ENCODE measurements at places on chromosomes 6 and 20.

- DNase-seq: no peak
Measured at GRCh38 chr6:14194483-14194882, 76.9 kb downstream of the CD83 start.

GRCh38 chr6:139027620-139028182 lies 844 bp upstream of the ABRACL start:
- no peak for DNase-seq

DNA sequence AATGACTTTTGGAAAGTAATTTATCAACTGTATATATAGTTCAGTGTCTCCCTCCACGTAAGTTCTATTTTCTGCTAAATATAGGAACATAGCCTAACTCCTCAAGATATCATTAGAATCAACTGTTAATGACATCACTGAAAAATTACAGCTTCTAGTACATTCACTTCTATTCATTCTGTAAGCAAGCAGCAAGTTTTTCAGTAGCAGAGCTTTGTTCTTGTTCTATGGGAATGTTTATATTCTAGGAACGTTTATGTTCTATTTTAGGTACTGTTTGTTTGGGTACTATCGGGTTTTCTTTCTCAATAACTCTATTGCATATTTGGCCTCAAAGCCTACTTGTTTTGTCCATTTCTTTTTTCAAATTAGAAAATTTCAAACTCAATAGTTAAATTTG lies 525.6 kb downstream of the EPHA7 start:
- no peak for DNase-seq

DNA sequence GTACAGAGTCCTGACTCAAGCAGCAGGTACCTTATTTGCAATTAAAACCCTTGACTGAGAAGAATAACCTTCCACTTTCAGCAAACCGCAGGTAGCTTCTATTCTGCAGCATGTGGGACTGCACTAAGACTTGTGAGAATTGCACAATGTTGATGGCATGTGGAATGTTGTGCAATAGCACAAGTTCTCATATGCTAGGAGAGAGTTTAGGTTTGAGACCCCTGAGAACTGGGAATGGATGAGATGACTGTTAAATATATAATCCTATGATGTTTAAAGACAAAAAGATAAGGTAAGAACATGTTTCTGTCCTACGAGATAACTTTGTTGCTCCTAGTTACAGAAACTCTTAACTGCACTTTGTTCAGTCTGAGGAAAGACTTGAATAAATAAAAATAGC lies 194.6 kb downstream of the OTOR start:
- no peak for DNase-seq

- DNase-seq: no peak
Measured at GRCh38 chr20:61185181-61185580, 66.9 kb upstream of the CDH4 start.

GRCh38 chr20:57902473-57902872 lies 192.7 kb upstream of the PMEPA1 start:
- DNase-seq: no peak

- no peak for DNase-seq
Measured at GRCh38 chr20:35917077-35917476, 37.2 kb downstream of the SCAND1 start.

GRCh38 chr6:52086741-52087140 lies 672 bp downstream of the PKHD1 start:
- no peak for DNase-seq

DNA sequence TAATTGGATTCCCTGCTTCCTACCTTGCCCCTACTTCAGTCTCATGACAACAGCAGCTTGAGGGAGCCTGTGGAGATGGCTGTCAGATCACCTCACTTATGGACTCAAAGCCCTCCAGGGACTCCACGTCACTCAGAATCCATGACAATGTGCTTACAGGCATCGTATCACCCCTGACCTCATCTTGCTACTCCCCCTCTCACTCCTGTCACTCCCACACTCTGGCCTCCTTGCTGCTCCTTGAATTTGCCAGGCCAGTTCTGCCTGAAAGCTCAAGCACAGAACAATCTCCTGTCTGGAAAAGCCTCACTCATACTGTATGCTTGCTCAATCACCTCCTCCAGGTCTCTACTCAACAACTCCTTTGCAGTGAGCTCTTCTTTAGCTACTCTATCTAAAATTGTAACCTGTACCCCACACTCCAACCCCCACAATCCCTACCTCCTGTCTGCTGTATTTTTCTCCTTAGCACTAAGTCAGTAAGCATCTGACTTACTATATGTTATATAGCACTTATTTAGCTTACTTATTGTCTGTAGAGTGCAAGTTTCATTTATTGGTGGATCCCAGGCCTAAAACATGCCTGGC lies 10.7 kb upstream of the GSTA4 start:
- DNase-seq: no peak

DNA sequence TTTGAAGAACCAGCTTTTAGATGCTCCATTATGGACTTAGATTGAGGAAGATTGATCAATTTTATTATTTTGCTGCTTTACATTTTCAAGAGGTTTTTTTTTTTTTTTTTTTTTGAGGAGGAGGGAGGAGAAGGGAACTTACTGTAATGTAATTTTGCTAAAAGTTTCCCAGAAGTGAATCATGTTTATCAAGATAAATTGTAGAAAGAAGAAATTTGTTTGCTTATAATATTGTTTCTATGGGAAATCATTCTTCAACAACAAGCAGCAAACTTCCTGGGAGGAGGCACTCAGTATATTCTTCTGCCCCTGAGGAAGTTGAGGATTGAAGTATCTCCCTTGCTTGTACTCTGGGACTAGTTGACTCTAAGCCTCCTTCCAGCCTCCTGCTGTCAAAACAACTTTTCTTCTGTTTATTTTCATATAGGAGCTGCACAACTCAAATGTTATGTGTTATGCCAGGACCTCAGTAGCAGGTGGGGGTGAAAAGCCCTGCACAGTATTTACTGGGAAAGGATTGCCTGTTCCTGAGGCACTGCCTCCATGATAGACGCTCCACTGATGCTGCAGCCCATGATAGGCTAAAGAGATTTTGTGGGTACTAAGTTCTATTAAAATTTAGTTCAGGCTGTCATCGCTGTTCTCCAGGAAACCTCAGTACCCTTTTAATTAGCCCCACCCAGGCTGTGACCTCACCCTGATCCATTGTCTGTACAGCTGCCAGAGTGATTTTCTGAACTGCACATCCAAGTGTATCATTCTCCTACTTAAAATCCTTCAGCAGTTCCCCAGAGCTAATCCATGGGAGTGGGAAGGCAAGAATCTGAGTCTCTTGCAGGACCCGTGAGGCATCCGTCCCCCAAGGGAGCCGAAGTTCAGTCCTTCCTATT lies 51.9 kb downstream of the CARMIL1 start:
- DNase-seq: no peak

GRCh38 chr6:18763086-18763485 lies 375.9 kb downstream of the RNF144B start:
- DNase-seq: no peak

GRCh38 chr20:57698116-57698866 lies 11.5 kb downstream of the PMEPA1 start:
- no peak for DNase-seq

DNA sequence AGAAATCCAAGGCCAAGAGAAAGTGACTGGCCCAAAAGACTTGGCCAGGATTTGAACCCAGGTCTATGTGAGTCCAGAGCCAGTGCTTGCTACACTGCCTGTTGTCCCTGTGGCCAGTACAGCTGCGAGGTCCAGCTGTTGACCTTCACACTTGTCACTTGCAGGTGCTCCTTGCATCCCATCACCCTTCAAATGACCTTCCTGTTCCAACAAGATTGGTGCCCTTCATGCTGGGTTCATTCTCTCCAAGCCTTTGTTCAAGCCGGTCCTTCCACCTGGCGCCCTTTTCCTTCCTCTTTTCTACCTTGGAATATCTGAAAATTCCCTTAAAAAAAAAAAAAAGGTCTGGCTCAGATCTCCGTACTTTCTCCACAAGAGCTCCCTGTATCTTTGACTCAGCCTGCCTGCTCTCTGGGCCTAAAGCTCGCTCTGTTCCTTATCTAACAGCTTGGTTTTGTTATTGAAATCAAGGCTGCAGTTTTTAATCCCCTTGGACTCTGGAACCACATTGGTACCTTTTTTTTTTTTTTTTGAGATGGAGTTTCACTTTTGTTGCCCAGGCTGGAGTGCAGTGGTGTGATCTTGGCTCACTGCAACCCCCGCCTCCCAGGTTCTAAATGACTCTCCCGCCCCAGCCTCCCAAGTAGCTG lies 22.2 kb upstream of the MRPS18A start:
- DNase-seq: no peak

GRCh38 chr6:16158943-16159557 lies 30.2 kb downstream of the MYLIP start:
- no peak for DNase-seq

GRCh38 chr6:126367849-126368248 lies 27.9 kb downstream of the CENPW start:
- DNase-seq: no peak

- peak; percentile 67 for DNase-seq
Measured at GRCh38 chr6:50030777-50031562, 9.2 kb upstream of the DEFB110 start.

- DNase-seq: no peak
Measured at GRCh38 chr20:4160761-4161305, 145.5 kb upstream of the RNF24 start.

DNA sequence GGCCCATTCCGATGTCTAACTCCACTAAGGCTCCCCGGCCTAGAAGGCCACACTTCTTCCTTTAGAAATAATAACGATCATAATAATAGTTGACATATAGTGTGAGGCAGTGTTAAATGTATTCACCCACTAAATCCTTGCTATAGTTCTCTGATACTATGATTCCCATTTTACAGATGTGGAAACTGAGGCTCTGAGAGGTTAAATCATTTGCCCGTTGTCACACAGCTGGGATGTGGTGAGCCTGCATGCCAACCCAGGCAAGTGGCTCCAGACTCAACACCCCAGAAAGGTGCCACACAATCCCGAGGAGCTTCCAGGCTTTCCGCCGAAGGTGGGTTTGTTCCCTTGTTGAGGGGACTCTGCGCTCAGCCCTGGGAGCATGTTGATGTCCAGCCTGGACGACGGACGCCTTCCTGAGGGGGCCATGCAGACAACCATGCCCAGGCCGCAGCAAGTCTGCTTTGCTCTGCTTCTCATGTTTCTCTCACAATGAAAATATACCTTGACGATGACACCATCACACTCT lies 104.6 kb upstream of the CDYL start:
- DNase-seq: no peak

Measured in iPS DF 6.9 (cell line).